CD4-positive, alpha-beta T cell treated with Interleukin-4 for 1 hour (primary cell): ENCODE measurements at places on chromosomes 11 and 22.

DNA sequence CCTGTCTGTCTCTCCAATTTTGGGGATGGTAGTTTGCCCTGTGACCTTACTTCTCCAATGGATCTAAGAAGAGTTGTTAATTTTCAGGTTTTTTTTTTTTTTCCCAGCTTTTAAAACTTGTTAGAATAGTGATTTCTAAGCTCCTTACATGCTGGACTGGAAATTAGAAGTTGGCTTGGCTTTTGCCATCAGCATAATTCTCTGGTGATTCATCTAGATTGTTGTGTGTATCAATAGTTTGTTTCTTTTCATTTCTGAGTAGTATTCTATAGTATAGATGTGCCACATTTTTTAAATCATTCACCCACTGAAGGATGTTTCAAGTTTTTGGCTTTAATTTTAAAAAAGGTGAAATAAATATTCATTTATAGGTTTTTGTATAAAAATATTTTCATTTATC is 51.4 kb downstream of the ADAMTS15 start:
- no peak for DNase-seq

- DNase-seq = no peak
These were observed 95.7 kb upstream of the NNMT start for GRCh38 chr11:114200351-114201133.

DNA sequence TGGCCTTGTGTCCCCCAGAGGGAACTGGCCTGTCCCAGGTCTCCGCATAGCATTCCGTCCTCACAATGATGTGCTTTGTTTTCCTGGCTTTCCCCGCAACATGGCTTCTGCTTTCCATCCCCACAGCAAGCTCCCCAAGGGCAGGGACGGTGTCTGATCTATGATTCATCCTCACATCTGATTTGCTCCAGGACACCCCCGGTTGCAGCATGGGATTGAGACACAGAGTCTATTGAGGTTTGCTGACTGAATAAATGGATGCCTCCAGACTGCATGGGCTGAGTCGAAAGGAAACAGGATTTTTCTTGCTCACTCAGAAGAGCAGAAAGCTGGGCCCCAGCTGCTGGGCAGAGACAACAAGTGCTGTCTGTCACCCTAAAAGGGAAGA is 40.2 kb downstream of the LMO1 start:
- DNase-seq = no peak

DNA sequence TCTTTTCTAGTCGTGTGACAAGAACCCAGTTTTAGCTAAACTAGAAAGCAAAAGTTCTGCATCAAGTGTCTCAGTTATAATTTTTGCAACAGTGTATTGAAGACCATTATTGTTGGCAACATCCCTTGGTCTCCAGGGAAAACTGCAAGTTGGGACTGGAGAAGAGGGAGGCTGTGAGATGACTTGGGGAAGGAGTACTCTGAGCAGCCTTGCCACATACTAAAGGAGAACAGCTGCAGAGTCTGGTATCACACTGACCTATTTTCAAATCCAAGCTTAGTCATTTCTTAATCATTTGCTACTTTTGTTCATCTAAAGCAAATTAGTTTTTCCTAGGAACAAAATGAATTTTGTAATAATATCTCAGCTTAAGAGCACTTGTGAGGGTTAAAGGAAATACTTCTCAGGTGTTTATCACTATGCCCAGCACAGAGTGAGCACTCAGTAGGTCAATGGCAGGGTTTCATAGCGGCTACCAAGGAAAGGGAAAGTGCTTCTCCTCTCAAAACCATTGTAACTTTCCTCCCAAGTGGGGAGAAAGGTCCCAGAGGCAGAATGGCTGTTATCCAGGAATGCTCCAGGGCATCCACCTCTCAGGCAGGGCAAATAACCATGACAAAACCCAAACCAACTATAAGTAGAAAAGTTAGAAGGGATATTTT is 247.1 kb downstream of the C11orf87 start:
- no peak for DNase-seq

DNA sequence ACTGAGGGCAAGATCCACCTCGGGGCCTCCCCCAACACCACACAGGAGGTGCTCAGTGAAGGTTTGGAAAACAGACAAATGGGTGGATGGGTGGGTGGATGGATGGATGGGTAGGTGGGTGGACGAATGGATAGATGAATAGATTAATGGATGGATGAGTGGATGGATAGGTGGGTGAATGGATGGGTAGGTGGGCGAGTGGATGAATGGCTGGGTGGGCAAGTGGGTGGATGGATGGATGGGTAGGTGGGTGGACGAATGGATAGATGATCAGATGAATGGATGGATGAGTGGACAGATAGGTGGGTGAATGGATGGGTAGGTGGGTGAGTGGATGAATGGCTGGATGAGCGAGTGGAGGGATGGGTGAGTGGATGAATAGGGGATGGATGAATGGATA is 863 bp upstream of the PRR33 start:
- no peak for DNase-seq

- DNase-seq = no peak
These were observed 58.0 kb downstream of the RCN1 start for GRCh38 chr11:32148895-32149294.

GRCh38 chr11:78990261-78990660 is 415.6 kb upstream of the NARS2 start:
- DNase-seq = no peak

DNA sequence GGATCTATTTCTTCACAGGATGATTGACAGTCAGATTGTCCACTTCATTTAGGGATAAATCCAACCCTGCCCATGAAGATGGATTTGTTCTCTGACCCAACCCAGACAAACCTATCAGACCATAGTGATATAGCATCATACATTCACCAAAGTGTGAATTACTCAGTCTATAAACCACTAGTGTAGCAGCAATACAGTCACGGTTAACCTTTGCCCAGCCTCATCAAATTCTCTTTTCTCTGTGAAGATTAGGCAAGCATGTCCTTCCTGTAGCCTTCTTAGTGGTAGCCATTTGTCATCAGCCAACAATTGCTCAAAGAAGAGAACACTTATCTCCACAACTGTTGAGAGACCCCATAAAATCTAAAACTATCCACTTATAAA is 14.4 kb upstream of the BIRC2 start:
- no peak for DNase-seq

DNA sequence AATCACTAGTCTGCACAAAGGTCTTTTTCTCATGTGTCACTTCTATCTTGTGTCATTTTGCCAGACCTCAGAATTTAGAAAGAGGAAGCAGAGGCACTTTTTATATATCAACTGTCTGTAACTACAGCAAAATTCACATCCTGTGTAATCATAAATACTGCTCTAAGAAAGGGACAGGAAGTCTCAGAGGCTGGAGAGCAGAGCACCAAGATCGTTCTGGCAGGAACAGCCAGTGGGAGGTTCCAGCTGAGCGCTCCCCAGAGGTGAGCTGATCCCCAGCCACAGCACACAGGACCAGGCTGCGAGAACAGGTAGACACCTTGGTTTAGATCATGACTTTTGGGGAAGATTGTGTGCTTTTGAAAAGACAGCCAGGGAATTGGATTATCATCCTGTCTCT is at the start of gene MS4A7:
TSS of gene MS4A7 (plus strand) at position 179 of the 400 bp plus-strand sequence. CDS start 4,610 bp downstream, outside the sequence.
- peak; percentile 24 for DNase-seq

DNA sequence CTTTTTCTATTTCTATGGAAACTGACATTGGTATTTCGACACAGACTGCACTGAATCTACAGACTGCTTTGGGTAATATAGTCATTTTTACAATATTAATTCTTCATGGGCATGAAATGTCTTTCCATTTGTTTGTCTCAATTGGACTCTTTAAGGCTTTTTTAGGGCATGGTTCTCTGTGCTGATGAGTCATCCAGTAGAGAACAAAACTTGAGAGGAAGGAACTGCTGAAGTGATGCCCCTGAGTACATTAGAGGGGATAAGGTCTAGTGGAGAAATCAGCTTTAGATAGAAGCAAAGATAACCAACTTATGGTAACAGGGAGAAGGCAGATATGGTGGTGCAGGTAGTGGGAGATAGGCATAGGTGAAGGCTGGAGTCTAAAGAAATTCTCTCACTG is 25.1 kb downstream of the TSG101 start:
- no peak for DNase-seq

DNA sequence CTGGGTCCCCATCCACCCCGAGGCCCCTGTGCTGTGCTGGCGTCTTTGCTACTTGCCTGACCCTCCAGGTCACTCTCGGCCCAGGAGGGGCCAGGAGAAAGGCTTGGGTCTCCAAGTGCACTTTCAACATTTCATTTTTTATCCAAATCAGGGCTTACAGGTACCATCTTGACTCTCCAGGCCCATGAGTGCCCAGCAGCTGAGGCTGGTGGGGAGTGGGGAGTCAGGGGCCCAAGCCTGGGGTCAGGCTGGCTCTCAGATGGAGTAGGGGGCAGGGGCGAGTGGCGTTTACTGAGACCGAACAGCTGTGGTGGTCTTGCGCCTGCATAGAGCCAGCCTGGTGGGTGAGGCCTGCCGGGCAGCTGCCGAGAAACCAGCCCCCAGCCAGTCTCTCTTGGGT is 61.6 kb downstream of the MPPED1 start:
- DNase-seq = no peak

DNA sequence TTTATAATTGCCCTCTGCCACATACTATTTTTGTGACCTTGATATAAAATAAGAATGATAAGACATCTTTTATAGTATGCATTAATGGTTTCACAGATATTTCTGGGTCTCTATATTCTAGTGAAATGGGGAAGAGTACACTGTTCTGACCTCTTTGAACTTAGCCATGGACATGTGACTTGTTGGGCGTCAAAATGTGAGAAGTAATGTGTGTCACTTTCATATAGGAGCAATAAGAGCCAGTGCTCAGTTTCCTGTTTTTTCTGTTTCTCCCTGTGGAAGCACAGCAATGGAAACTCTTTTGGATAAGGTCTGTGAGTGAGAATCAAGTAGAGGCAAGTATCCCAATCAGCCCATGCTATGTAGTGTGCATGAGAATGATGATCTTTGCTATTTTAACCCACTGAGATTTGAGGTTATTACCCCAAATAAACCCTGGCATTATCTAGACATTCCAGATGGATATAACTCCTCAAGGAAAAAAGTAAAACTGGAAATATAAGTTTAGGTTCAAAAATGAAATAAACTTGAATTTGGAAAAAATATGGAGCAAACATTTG is 60.7 kb downstream of the RAB38 start:
- DNase-seq = no peak

- no peak for DNase-seq
These were observed 63.7 kb downstream of the MACROD1 start for GRCh38 chr11:64102005-64102738.

DNA sequence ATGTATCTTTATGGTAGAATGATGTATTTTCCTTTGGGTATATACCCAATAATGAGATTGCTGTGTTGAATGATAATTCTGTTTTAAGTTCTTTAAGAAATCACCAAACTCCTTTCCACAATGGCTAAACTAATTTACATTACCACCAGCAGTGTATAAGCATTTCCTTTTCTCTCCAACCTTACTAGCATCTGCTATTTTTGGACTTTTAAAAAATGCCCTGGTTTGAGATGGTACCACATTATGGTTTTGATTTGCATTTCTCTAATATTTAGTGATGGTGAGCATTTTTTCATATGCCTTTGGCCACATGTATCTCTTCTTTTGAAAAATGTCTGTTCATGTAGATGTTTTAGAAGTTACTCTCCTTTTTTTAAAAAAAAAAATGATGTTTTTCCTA is 142.0 kb downstream of the METTL15 start:
- no peak for DNase-seq
